ENCODE measurements at places on chromosomes 7 and 10.
A peak's percentile ranks its signal among the peaks of the same experiment; 100 is the strongest.

GRCh38 chr10:17431871-17432311, 22.5 kb downstream of the ST8SIA6 start:
- no peak for DNase-seq

DNA sequence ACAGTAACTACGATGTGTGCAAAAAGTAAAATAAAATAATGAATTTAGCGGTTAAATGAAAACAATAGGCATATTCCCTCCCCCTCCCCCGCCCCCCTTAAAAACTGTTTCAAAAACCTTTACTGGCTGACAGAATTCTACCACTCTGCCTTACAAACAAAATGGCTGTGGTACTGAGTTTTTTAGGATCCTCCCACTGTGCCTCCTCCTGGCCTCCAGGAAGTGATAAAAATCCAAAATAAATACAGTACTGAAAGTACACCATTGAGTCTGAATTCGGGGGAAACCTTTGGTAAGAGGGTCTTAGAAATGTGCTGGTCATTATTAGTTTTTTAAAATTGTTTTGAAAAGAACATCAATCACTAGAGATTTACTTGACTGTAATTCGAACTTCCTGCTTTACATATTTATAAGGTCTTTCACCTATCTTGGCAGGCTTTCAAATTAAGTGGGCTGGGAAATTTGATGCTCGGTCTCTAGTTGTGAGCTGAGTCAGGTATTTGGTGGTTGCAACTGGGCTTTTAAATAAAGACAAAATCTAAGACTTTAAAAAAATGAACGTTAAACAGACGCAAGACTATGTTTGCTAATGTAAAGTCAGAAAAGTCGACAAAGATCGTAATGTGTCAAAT, 32.5 kb upstream of the EPC1 start:
- peak; percentile 76 for DNase-seq

- no peak for DNase-seq
These were observed 19.0 kb downstream of the TES start for GRCh38 chr7:116229366-116229765.

GRCh38 chr7:40673285-40673684, 538.5 kb downstream of the SUGCT start:
- DNase-seq: no peak

DNA sequence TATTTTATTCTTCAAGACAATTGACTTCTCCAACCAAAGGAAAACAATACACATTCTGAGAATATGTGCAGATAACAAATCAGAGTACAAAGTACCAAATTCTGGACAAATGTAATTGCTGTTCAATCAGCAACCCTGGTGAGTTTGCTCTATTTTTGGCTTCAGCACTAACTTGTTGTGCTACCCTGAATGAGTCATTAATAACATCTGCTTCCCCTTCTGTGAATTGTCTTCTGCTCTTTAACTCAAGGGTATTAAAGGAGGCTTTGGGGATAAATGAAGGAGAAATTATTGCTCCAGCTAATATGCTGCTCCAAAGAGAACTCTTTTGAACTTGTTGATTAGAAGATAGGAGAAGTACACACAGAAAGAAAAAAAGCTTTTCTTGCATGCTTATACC, 459.3 kb downstream of the HTR7 start:
- no peak for DNase-seq

DNA sequence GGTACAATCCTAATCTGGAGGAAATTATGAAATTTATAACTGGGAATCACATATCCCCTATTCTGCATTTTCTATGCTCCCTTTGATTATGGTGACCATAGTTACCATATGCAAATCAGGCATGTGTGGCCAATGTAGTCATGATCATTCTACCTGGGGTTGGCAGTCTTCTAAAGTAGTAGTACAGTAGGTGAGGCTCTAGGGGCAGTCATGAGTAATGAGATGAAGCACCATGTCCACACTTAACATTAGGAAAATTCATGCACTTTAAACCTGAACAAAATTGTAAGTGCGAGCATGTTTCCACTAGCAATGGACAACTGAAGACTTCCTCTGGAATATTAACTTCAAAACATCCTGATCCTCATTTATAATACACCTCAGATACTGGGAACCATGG, 545.9 kb downstream of the SUGCT start:
- no peak for DNase-seq

DNA sequence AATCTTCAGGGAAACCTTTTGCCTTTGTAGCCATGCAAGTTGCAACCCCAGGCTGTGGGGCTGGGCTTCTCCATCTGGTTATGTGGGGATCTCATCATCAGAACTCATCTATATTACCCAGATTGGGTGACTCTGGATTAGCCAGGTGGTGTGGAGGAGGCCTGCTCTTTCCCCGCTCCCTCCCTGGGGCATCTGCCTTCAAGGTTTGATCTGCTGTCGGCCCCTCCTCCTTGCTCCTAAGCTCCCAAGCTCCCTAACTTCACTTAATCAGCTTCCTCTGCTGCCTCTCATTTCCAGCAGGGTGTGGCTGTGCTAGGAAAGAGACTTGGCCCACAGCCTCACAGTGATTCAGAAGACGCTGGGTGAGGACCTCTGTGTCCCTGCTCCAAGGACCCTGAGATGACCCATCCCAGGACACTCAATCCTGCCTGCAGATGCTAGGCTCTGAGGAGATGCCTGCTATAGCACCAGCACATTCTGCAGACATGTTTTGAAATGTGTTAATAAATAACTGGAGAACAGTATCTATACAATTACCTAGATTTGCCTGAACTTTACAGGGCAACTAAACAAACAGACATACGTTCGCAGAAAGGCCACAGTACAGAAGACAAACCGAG, 392.1 kb upstream of the PODXL start:
- DNase-seq: no peak

All from NCI-H345 (cell line).